ENCODE measurements at places on chromosomes 6 and 20. TPM values are rescaled to one million over a fixed set of nuclear protein-coding genes. Genes with fewer than 3 reads are reported as not detected.

DNA sequence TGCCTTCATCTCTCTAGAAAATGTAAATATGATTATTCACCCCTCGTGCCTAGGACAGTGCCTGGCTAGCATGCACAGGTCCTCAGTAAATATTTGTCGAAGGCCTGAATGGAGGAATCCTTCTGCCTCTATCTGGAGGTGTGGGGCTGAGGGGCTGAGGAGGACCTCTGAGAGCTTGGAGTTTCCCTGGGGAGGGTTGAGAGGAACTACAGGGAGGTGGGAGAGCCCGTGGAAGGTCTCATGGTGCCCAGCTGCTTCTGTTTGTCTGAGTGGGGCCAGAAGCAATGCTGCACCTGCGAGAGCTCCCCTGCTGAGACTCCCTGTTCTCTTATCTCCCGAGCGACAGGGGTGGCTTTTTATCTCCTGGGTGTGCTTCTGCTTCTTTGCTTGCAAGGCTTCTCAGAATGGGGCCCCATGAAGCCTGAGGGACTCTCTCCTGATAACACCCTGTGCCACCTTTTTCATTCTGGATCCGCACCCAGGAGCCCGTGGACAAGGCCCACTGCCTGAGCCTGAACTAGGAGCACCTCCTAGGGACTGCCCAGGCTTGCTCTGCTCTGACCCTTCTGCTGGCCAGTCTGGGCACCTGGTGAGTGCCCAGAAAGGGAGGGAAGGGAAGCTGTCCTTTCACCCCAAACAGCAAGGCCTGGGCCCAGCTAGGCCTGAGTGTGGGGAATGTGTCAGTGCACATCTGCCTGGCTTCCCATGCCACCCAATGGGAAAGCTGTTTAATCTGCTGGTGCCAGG, 2.4 kb downstream of the SLC29A1 start:
- no peak for DNase-seq

- no peak for DNase-seq
Measured at GRCh38 chr6:96563853-96564252, 925 bp downstream of the FHL5 start.

DNA sequence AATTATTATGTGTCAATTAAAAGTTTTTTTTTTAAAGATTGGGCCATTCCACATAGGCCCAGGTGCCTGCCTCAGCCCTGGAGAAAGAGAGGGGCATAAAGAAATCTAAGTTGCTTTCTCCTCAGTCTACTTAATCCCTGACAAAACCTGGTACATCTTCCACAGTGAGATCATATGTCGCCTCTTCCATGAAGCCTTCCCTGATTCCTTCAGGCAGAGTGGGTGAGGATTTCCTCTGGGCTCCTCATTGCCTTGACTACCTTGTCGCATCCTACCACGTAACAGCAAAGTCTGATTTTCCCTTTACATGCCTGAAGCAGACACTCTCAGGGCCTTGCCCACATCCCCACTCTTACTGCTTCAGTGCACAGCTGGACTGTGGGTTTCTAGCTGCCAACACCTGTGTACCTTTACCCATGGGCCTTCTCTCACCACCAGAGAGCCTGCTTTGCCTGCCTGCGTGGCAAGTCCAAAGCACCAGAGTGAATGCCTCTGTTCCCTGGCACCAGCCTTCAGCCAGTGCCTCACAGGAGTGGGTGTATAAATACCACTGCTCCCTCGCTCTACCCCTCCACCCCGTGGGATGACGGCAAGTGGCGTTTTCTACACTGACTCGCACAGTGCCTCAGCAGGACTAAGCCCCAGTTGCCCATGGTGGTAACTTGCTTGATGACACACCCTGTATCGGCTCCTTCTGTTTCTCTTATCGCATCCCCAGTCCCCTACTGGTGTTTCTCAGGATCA, 68.0 kb downstream of the EYA2 start:
- no peak for DNase-seq

DNA sequence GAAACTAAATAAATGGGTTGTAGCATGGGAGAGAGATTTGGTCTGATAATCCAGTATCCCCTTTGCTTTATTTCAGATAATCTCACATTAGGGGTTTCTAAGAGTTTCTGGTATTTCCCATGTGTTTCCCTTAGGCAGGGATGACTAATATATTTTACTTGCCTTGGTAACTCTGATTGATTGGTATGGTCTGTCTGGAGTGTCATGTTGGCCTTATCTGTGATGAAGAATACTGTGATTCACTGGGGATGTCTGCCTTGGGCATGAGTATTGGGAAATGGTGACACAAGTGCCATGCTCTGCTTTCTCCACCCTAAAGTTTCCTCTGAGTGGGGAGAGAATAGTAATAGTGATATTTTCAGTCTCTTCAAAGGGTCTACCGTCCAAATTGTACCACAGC, 10.1 kb downstream of the SLC22A2 start:
- no peak for DNase-seq

GRCh38 chr20:32157611-32158010, 48.1 kb downstream of the TM9SF4 start:
- no peak for DNase-seq

DNA sequence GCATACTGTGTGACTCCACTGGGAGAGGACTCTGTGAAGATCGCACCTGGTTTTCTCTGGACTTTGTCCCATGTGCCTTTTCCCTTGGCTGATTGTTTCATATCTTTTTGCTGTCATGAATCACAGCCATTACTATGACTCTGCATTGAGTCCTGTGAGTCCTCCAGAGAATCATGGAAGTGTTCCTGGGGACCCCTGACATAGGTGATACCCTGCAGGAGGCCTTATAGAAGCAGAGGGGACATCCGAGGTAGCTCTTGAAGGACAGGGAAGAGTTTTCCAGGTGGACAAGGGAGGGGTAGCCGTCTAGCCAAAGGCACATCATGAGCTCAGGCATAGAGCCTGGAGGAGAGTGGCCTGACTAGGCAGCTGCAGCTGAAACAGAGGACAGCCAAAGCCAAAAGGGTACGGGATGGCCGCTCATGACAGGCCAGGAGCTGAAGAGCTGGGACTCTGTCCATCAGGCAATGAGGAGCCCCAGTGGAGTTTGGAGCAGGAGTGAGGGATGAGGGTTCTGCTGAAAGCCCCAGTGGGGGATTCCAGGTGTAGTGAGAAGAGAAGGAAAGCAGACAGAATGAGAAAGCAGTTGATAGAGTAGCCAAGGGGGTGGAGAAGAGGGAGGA, 86.6 kb upstream of the TOX2 start:
- DNase-seq: no peak

DNA sequence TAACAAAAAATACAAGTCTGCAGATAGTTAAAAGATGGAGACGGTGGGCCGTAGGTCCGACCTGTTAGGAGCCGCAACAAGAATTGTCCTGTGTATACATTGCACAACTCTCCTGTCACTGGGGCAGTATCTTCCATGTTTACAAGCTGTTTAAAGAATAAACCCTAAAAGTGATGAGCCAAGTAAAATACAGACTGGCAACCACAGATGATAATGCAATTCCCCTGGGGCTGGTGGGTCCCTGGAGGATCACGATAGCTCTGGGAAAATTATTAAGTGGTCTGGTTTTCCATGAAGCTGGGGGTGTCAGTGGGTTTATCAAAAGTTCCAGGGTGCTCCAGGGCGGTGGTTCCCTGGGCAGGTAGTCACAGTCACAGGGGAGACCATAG, 8.1 kb upstream of the FAM50B start:
- no peak for DNase-seq

GRCh38 chr6:11291582-11291981, 59.1 kb upstream of the NEDD9 start:
- DNase-seq: no peak

DNA sequence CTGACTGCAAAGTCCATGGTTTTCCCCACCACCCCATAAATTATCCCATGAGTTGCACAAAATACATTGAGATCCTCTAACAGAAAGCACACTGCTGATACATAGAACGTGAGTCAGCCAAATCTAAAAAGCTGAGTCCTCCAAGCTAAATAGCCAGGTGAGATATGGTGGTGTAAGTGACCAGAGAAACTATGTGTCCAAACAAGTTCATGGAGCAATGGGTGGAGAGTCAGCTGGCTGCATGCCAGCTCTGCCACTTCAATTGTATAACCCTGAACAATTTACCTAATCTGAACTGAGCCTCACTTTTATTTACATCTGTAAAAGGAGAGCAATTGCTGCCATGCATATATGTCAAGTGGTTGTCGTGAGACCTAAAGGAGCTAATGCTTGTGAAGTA, 9.7 kb downstream of the SNAP25 start:
- no peak for DNase-seq

DNA sequence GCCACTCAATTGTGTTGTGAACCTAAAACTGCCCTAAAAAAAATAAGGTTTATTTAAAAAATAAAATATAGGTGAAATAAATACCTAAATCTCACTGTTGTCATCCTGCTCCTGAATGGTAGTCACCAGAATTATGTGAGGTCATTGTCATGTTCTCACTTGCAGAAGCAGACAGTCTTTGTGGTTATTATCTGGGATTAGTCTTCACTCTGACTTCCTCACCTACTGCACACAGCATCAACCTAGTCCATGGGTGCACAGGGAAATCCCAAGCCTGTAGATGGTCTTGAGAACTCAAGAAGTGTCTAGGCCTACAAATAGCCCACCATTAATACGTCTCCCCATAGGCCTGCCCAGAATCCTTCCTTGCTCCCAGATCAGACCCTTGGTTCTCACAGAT, 97.0 kb downstream of the FOXF2 start:
- no peak for DNase-seq

GRCh38 chr6:30689022-30689865, 1.5 kb downstream of the NRM start:
- DNase-seq: no peak

DNA sequence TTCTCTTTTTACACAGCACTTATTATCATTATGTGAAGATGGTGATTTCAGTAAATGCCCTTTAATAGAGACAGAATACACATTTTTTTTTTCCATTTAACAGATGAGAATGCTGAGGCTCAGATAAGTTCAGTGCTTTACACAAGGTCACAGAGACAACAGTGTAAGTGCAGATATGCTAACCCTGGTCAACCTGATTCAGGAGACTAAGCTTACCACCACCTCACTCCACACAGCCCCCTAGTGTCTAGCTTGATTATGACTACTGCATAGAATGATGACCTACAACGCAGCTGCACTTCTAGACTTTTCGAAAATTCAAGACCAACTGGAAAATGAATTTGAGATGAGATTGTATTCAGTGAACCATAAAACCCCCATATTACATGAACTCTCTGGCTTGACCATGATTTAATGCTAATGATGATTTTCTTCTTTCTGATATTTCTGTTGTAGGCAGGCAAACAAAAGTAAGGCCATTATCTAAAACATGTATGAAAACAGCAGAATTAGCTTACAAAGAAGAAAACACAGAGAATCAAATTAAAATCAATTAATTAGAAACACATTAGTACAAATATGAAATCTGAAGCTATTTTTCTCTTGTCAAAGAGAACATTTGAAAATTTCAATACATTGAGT, 212.1 kb upstream of the PHACTR1 start:
- no peak for DNase-seq

GRCh38 chr6:144335914-144336313, 50.8 kb downstream of the UTRN start:
- DNase-seq: no peak

DNA sequence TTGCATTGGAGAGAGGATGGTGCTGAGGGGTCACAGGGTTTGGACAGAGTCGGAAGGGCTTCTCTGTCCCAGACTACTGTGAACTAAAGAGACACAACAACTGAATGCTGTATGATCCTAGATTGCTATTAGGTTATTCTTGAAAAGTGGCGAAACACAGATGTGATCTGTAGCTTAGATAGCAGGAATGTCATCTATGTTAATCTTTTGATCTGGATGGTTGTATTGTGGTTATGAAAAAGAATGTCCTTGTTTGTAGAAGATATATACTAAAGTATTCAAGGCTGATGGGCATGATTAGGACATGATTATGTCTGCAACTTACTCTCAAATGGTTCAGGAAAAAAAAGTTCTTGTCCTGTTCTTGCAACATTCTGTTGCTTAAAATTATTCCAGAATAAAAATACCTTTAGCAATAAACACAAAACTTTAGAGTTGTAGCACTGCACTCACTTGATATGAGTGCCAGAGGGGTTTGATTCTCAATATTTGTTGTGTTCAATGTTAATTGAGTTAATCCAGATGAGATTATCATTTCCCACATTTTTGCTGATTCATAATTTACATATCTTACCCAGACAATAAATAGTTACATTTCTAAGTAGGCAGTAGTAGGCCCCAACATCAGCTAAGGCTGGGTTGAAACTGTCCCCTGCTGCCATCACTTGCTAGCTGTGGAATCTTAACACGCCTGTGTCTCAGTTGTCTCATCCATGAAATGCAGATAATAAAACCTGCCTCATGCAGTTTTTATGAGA, 645.2 kb downstream of the KIF16B start:
- DNase-seq: no peak

- DNase-seq: no peak
Measured at GRCh38 chr6:151375833-151376232, 15.5 kb downstream of the ZBTB2 start.

- DNase-seq: no peak
Measured at GRCh38 chr6:143531720-143532499, 20.4 kb upstream of the FUCA2 start.

DNA sequence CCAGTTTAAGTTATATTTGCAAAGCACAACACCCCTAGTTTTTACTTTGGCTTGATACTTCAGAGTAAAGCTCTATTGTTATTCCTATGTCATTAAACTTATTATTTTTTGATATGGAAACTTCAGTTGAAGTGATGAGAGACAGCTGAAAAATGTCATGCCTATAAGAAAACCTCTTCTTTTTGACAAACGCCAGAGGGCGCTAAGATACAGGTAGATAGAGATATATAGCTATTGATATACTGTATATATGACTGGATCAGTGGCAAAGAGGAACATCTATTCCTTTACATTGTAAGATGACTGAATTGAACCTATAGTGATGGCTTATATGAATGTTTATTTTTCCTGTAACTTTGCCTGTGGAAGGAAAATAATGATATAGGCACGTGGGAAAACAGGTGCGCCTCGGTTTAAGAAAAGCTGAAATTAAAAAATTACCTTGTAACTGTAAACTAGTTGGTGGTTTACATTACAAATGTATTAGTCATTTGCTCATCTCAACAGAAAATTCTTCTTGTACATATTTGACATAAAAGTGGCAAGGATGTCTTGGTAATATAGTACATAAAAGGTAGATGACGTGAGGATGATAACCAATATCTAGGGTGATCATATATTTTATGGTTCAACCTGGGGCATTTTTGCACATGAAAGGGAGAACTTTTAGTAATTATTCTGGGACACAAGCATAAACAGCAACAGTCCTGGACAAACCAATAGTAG, 74.1 kb downstream of the LAMA4 start:
- DNase-seq: peak; percentile 76

- DNase-seq: no peak
Measured at GRCh38 chr20:33202451-33202850, 14.7 kb upstream of the BPIFA3 start.

- DNase-seq: no peak
Measured at GRCh38 chr6:107736713-107737396, 87.3 kb downstream of the SCML4 start.

The GSTA1 gene
- total RNA-seq: not detected

The LPA gene
- not detected for total RNA-seq

The LST1 gene
- 2.6 TPM for total RNA-seq

The DNAAF9 gene
- total RNA-seq: 17.3 TPM

The MAVS gene
- total RNA-seq: 36.3 TPM

The IMPG1 gene
- not detected for total RNA-seq

The TRIM31 gene
- total RNA-seq: not detected

Measured in heart right ventricle (tissue), 16 donors.